Lung (tissue), 17 donors: ENCODE measurements at places on chromosomes 5 and 9. TPM values are rescaled to one million over a fixed set of nuclear protein-coding genes. Genes with fewer than 3 reads are reported as not detected.

DNA sequence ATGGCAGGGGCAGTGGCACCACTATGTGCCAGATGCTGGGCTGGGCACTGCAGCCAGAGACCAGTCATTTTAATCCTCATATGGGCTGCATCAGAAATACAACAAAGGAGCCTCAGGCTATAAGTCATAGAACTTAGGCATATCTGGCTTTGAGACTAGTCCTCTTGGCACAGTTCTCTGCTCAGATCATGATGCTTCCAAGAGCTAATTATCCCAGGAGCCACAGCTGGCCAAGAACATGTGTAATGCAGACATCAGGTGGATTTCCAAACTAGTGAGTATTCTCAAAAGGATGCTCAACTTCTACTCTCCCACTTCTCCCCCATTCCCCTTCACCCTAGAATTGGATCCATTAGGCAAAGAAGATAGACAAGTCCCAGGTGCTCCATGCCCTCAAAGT, 562.2 kb upstream of the TRPC7 start:
- H3K27me3 ChIP-seq = no peaks in the 10 kb centered on the region
- no peak overlapping the region for H3K27ac ChIP-seq
- DNase-seq = no peak
- no peaks in the 10 kb centered on the region for H3K36me3 ChIP-seq
- no peaks in the 10 kb centered on the region for H3K4me1 ChIP-seq

DNA sequence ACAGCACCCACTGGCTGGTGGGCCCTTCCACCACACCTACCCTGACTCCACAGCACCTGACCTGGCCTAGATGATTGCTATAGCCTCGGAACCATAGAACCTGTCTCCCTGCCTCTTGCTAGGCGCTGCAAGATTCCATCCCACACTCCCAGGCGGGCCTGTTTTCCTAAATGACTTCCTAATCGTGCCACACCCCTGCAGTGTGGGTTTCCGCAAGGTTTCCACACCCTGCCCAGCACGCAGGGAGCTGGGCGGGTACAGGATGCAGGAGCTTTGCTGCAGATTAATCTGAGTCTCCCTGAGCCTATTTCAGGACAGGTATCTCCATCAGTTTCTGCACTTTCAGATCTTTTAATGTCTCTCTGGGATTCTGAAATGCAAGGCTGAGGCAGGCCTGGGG, 62.9 kb downstream of the SHB start:
- H3K27ac ChIP-seq = no peak overlapping the region
- no peak for DNase-seq
- peaks cover 15% of the 10 kb centered on the region for H3K4me1 ChIP-seq
- no peak overlapping the region for H3K4me3 ChIP-seq

The ZNF366 gene
- 6.0 TPM for total RNA-seq

DNA sequence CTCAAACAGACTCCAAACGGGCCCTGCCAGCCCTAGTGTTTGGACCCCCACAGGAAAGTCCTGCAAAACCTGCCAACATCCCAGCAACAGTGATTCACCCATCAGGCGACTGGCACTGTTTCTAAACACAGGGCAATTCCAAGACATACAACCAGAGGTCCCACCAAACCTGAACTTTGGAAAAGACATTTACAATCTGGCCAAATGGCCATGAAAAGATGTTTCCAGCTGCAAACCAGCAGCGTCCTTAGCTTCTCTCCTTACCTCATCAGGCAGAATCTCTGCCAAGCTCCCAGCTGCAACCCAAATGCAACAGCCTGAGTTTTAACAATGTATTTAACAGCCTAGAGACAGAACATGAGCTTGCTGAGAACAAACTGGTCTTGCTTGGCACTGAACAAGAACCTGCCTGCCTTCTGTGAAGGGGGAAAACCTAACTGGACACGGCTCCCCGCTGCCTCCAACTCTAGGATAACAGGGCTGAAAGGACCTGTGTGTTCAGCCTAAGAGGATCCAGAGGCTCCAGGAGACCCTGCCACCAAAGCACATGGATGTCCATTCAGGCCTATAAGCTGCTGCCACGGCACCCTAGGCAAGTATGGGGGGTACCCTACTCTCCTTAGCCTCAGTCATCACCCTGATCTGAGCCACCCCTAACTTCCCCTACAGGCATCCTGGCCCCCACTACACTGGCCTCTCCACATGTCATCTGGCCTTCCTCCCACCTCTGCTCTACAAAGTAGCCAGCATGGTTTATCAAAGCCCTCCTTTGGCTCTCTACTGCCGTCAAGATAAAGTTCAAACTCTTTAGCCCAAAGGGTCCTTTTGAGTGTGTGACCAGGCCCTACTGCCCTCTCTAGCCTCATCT, 5.6 kb downstream of the P4HA2 start:
- DNase-seq = peak; percentile 91
- no peak overlapping the region for H3K4me3 ChIP-seq
- H3K4me1 ChIP-seq = peaks cover 64% of the 10 kb centered on the region
- H3K36me3 ChIP-seq = peaks cover under 1% of the 10 kb centered on the region

DNA sequence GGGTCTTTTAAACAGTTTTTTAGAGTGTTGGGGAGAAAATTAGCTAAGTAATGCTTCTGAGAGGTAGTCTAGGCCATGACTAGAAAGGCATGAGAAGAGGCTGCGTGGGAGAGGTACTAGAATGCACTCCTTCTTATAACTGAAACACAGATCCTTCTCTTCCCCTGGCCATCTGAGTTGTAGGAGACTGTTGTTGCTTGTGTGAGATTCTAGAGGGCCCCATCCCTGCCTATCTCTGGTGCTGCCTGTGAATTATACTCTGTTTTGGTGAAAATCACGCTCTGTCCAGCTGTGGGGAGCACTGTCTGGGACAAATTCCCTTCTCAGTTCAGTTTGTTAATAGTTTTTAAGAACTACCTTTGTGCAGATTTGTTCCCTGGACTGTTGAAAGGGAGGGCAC, 37.5 kb downstream of the MAP1B start:
- no peak overlapping the region for H3K27ac ChIP-seq
- peaks cover 2% of the 10 kb centered on the region for H3K4me1 ChIP-seq
- H3K36me3 ChIP-seq = no peaks in the 10 kb centered on the region
- no peaks in the 10 kb centered on the region for H3K27me3 ChIP-seq
